Right ventricle myocardium superior (tissue), 1 donor: ENCODE measurements at places on chromosomes 1 and 21. TPM values are rescaled to one million over a fixed set of nuclear protein-coding genes. Genes with fewer than 3 reads are reported as not detected.

DNA sequence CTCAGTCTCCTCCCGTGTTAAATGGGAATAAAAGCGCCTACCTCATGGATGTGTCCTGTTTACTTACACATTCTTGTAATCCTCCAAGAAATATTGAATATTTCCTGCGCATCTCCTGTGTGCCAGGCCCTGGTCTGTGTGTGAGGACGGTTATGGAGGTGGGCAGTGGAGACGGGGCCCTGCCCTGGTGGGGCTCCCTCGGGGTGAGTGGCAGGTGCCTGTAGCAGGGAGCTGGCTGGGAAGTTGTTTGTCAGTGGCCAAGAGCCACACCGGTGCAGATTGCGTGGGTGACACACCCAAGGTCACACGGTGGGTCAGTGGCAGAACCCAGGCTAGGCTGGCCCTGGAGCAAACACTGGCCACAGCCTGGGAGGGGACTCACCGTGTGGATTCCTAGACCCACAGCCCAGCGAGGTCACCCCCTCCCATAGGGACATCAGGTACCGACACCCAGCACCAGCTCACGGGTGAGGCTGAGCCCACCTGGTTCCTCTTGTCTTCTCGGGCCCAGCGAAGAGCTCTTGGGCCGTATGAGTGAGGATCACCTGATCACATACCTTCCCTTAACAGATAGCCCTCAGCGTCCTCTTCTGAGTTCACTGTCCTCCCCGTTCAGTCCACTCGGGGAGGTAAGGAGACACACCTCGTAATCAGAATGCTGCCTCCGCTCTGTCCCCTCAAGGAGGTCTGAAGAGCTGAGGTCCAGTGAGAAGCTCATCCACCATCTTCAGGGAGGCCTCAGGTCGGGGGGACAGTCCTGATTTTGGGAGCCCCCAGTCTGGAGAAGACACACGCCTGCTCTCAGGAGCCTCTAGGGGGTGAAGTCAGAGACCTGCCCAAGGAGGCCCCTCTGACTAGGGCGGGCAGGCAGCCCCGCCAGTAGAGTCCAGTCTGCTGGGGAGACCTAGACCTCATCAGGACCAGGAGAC, 349.6 kb downstream of the MATN1 start:
- no peak for DNase-seq

Gene WDTC1
- 61.1 TPM for total RNA-seq

Gene KCNJ10
- 0.16 TPM for total RNA-seq

Gene HPCAL4
- 2.8 TPM for total RNA-seq

DNA sequence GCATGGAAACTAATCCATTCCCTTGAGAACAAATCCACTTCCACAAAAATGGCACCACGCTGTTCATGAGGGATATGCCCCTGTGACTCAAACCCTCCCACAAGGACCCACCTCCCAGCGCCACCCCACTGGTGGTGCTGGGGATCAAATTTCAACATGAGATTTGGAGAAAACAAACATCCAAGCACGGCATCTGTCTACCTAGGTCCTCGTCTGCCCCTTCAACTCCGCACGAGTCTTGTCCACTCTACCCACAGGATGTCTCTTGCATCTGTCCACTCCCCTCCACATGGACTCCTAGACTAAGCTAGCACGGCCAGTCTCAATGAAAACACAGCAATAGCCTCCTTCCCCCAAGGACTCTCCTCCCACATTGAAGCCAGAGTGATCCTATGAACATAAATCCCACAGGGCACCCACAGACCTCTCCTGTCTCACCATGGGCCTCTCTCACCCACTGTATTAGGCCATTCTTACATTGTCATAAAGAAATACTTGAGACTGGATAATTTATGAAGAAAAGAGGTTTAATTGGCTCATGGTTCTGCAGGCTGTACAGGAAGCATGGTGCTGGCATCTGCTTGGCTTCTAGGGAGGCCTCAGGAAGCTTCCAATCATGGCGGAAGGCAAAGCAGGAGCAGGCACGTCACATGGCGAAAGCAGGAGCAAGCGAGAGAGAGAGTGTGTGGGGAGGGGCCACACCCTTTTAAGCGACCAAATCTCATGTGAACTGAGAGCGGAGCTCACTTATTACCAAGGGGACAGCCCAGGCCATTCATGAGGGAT, 101.4 kb downstream of the TOMM20 start:
- DNase-seq: no peak
